Muscle of arm (tissue), 14 donors: ENCODE measurements at places on chromosomes 12 and 14.

DNA sequence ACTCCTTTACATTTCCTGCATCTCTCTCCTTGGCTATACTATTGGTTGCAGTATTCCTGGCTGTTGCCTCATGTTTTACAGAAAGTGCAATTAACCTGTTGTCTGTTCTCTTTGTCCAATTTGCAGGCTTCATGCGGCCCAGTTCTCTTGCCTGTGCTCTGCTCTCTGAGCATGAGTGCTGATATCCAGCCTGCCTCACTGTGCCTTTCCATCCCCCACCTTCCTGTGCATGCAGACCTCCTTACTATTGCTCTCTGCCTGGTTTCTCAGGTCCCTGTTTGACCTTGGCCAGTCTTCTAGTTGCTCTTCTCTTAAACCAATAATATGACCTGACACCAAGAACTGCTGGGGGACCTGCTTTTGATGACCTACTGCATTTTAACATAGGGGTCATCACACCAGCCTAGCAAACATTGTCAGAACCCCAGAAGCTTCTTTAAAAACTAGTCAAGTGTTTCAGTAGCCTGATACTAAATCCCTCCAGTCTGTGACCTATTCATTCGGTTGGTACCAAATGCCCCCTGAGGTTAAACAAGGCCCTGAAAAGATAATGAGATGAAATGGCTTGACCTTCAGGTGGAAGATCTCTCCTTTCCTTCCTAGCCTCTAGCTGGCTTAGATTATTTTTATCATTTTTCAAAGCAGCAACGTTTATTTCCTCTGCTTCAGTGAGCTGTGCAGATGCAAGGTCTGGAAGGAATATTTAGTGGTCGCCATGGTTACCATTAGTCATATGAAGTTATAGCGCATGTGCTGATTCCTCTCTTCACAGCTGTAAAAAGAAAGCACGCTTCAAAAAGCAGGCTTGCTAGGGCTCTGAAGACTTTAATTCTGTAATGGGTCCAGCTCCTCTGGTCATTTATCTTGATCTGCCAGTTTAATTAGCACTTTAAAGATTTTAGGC lies 216.5 kb downstream of the PHLDA1 start:
- DNase-seq: peak; percentile 93

- DNase-seq: no peak
Measured at GRCh38 chr12:79897617-79898016, 37.3 kb downstream of the PPP1R12A start.

DNA sequence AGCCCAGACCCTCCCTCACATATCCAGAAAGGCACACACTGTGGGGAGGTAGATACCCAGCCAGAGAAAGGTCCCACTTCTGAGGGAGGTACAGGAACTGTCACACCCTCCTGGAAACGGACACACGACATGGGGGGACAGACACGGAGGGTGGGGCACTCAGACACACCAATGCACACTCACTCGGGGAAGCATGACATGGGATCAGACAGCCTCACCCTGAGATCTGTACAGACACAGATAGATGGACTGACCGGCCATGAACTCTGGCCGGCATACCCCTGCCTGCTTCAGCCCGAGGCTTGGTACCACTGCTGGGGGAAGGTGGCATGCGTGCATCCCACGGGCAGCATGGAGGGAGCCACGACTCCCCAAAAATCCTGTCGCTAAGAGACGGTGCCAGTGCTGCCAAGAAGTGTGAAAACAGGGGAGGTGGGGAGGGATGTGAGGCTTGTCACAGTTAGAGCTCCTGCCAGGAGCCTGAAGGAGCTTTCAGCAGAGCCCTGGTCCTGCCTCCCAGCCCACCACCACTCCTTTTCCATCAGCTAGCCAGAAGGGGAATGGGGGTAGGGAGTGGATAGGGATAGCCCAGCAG lies 571 bp downstream of the CPNE6 start:
- no peak for DNase-seq

DNA sequence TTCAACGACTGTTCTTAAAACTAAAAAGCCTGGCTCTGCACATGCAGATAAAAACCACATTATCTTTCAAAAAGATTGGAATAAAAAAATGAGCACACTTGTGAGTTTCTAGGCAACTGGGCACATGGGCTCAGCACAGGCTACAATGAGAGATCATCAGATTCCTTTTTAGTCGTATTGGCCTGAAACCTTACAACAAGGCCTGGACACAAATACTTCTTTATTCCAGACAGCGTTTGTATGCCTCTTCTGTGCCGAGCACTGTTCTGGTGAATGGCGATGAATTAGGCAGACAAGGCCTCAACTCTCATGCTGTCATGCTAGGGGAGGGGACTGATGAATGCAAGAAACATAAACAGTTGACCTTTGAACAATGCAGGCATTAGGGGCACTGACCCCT lies 463.0 kb downstream of the AACS start:
- no peak for DNase-seq

DNA sequence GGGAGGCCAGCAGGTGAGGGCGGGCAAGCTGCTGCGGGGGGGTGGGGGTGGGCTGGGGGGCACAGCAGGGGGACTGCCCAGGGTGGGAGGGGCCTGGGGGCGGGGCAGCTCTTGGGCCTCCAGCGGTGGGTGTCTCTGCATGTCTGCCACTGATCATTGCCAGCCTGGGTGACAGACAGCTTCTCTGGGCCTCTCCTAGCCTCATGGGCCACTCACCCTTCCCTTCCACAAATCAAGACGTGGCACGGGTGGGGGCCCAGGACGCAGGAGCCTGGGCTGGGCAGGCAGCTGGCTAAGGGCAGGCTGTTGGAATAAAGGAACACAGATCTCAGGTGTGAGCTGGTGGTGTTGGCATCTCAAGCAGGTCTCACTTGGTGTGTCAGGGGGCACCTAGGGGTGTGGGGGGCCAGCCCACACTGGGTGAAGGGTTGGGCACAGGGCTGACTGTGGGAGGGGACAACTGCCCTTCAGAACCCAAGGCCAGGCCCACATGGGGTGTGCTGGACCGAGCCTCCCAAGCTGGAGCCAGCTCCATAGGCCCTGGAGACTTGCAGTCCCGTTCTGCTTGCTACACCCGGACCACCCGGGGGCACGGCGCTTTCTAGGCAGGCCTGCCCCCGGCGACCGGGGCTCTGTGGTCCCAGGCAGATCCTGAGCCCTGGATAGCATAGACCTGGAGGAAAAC lies 3.0 kb downstream of the TEDC1 start:
- DNase-seq: no peak

DNA sequence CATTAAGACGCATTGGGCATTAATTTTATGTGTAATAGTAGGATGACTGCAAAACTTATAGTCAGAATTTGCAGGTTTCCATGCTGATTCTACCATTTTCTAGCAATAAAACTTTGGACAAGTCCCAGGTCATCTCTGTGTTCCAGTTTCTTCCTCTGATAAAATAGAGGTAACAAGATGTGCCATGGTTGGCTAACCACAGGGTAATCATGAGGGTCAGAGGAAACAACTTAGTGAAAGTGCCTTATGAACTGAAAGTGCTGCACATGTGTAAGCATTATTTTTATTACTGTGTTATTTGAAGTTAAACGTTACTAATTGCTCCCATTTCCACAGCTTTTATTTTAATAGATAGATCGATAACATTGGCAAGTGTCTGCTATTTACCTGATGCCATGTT lies 21.1 kb downstream of the SMCO2 start:
- no peak for DNase-seq

DNA sequence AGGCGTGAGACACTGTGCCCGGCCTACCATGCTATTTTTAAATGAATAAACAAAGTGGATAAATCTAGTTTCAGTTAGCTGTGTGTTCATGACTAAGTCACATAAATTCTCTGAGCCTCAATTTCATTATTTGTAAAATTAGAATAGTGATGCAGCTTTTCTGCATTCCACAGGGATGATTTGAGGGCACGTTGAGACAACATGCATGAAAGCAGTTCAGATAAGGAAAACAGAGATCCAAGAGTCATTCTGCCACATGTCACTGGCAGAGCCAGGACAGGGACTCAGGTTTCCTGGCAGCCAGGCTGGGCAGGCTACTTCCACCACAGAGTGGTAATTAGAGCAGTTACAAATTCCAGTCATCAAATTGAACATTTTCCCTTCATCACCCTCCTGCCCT lies 2.9 kb upstream of the PPP4R4 start:
- DNase-seq: no peak

GRCh38 chr12:50397117-50397650 lies 775 bp upstream of the FAM186A start:
- DNase-seq: no peak

- no peak for DNase-seq
Measured at GRCh38 chr12:27575090-27575761, 51.2 kb downstream of the PPFIBP1 start.

- peak; percentile 68 for DNase-seq
Measured at GRCh38 chr12:109291521-109292341, 17.4 kb downstream of the FOXN4 start.

DNA sequence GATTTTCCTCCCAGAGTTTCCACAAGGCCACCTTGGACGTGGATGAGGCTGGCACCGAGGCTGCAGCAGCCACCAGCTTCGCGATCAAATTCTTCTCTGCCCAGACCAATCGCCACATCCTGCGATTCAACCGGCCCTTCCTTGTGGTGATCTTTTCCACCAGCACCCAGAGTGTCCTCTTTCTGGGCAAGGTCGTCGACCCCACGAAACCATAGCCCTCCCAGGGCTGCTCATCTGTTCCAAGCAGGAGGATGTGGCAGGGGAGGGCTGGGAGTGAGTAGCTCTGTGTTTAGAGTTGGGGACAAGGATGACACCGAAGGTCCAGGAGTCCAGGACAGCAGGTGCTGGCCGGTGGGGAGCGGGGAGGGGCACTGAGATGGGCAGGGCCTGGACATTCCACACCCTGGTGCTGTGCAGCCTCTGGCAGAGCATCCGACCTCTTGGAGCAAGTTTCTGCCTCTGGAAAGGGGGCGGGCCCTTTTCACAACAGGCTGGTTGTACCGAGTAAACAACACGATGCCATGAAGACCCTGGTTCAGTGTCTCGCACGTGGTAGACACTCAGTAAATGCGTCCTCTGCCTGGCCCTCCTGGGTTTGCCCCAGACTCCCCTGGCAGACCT lies 8.2 kb downstream of the SERPINA4 start:
- no peak for DNase-seq

DNA sequence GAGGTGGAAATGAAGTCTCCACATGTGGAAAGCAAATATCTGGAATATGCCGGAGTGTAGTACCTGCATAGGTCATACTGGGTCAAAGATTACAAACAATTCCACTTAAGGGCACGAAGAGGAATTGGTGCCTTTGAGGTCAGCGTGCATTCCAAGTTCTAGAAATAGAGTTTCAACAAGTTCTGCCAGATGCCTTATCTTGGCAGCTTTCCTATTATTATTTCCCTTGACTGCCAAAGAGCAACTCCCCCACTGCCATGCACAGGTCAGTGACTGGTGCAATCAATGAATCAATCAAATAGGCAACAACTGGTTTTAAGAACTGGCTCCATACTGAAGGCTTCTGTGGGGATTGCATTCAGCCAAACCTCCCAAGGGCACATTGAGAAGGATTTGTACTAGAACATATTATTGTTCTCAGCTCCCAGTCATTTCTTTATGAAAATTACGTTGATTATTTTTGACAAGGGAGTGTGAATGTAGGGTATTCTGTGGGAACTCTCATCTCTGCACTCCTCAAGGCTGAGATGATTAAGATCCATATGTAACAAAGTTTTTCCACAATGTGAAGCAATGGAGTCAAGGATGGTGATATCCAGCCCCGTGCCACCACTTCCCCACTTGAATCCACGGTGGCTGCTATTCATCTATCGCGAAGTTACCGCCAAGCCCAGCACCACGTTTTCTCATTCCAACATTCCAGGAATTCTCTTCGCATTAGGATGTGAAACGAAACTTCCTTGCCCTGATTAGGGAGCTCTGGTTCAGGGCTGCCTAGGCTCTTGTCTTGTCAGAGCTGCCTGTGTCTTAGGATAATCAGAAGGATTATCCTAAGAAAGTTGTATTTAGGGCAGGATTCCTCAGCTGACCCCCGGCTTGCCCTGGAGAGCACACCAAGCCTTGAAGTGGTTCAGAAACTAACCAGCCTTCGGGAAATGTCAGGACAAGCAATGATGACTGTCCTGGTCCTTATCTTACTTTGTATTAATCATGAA lies 115.1 kb upstream of the PCED1B start:
- DNase-seq: no peak

GRCh38 chr14:55514819-55515490 lies 65.1 kb upstream of the KTN1 start:
- DNase-seq: peak; percentile 56

DNA sequence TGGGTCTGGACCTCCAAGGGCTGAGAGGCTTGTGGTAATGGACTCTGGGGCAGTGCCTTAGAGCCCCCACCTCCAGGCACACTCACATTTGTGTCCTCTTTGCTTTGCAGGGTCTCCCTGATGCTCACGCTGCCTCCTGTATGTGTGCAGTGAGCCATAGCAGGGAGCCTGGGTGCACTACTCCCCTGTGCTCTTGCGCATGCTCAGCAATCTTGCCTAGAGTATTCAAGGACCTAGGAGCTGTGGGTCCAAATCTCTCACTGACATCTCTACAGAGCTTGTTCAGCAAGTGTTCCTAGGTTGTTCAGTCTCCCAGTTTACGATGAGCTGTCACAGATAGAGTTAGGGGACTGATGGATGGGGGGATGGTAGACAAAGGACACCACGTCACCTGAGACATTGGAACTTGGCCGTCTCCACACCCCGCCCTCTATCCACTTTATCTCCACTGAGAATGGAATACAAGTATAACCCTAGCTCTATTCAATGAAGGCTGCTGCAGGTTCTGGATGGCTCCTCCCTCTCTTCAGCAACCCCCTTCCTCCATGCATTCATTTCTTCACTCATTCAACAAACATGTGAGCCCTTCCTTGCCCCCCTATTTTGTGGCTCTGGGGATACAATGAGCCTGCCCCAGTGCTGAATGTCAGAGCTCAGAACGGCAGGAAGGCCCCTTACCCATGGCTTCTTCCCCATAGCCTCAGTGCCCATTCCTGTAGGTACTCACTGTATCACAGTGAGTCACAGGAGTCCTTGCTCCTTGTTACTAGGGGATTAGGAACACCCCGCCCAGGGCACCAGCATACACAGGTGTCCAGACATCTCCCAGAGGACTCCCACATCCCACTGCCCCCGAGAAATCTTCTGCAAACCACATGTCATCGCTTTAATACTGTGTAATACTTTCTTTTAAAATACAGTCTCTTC lies 31.2 kb downstream of the FIGNL2 start:
- DNase-seq: no peak

- peak; percentile 90 for DNase-seq
Measured at GRCh38 chr12:124369055-124369826, 74.3 kb downstream of the RFLNA start.

DNA sequence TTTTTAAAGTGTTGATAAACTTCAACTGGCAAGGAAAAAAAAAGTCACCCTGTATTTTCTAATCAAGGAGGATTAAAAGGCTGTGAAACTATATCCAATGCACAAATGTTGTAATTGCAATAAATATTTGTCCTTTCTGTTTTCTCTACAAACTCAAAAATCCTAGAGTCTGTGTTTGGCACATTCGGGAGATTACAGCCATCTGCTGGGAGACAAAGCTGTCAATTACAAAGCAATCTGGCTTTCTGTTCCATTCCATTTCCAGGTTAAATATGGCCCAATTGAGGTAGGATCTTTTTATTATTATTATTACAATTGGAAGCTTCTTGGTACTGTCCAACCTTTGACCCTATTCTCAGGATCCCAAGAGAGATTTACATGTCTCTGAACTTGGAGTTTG lies 295.9 kb downstream of the DIO2 start:
- DNase-seq: no peak
